Fibroblast of skin of left biceps (primary cell): ENCODE measurements at places on chromosomes 2 and 18.

- DNase-seq: no peak
Observed at GRCh38 chr2:99757611-99758114, 267.8 kb upstream of the REV1 start.

GRCh38 chr2:223522796-223523195, 79.4 kb downstream of the SCG2 start:
- no peak for DNase-seq

DNA sequence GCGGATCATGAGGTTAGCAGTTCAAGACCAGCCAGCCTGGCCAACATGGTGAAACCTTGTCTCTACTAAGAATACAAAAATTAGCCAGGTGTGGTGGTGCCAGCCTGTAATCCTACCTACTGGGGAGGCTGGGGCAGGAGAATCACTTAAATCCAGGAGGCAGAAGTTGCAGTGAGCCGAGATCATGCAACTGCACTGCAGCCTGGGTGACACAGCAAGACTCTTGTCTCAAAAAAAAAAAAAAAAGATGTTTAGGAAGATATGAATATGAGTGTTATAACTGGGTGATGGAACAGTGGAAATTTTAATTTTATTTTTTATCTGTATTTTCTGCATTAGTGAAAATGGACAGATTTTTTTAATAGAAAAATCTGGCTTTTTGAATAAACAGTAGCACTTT, 14.5 kb downstream of the MAPRE2 start:
- no peak for DNase-seq

GRCh38 chr2:30321466-30321865, 90.1 kb downstream of the LBH start:
- DNase-seq: no peak

DNA sequence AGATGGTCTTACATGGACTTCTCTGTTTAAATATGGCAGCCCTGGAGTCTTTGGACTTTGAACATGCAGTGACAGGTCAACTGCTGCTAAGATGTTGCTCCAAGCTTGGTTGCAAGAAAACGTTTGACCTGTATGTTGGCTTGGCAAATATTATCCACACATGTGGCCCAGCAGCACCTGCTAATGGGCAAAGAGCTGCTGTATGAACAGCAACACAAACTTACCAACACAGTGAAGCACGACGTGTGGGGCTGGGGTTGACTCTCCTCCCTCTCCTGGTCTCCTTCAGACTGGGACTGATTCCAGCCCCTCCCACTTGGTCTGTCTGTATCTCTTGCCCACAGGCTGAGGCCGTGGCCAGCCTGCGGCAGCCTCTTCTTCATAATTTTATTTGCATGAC, 3.8 kb downstream of the KCNE4 start:
- no peak for DNase-seq
